Endothelial cell (in vitro differentiated cells): ENCODE measurements at places on chromosomes 5 and 9. TPM values are rescaled to one million over a fixed set of nuclear protein-coding genes. Genes with fewer than 3 reads are reported as not detected.

- peaks cover 14% of the 10 kb centered on the region for H3K4me1 ChIP-seq
- H3K27ac ChIP-seq = no peak overlapping the region
- H3K4me3 ChIP-seq = no peak overlapping the region
- DNase-seq = no peak
- H3K36me3 ChIP-seq = no peaks in the 10 kb centered on the region
Measured at GRCh38 chr5:58274191-58274590, 185.7 kb downstream of the PLK2 start.

DNA sequence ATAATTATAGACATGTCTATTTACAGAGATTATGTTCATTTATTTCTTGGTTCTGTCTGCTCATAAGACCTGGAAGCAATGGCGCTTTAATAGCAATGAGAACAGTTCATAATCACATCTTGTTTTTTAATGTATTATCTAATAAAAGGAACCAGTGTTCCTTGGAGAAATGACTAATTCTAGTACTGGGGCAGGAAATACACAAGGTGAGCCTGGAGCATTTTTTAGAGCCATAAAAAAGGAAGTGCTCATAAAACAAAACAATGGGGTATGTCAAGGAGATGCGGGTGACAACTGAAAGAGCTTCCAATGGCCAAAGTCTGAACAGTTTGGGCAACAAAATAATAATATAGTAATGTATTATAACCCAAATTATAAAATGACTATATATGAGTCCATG, 531.9 kb upstream of the CHD1 start:
- H3K4me3 ChIP-seq = no peak overlapping the region
- no peaks in the 10 kb centered on the region for H3K36me3 ChIP-seq
- DNase-seq = no peak
- H3K27me3 ChIP-seq = no peaks in the 10 kb centered on the region

GRCh38 chr9:78296201-78296892, 578 bp upstream of the PSAT1 start:
- H3K4me3 ChIP-seq = peak overlapping the region; percentile 89
- no peaks in the 10 kb centered on the region for H3K36me3 ChIP-seq
- H3K27ac ChIP-seq = peak overlapping the region; percentile 36
- H3K27me3 ChIP-seq = peaks cover 4% of the 10 kb centered on the region
- H3K4me1 ChIP-seq = peaks cover 33% of the 10 kb centered on the region

GRCh38 chr9:16385590-16385989, 484.9 kb downstream of the BNC2 start:
- H3K27me3 ChIP-seq = peaks cover 2% of the 10 kb centered on the region
- H3K27ac ChIP-seq = no peak overlapping the region
- no peaks in the 10 kb centered on the region for H3K36me3 ChIP-seq

- H3K4me3 ChIP-seq = no peak overlapping the region
- H3K36me3 ChIP-seq = no peaks in the 10 kb centered on the region
- no peak overlapping the region for H3K27ac ChIP-seq
Measured at GRCh38 chr9:16725066-16725465, 145.4 kb downstream of the BNC2 start.

DNA sequence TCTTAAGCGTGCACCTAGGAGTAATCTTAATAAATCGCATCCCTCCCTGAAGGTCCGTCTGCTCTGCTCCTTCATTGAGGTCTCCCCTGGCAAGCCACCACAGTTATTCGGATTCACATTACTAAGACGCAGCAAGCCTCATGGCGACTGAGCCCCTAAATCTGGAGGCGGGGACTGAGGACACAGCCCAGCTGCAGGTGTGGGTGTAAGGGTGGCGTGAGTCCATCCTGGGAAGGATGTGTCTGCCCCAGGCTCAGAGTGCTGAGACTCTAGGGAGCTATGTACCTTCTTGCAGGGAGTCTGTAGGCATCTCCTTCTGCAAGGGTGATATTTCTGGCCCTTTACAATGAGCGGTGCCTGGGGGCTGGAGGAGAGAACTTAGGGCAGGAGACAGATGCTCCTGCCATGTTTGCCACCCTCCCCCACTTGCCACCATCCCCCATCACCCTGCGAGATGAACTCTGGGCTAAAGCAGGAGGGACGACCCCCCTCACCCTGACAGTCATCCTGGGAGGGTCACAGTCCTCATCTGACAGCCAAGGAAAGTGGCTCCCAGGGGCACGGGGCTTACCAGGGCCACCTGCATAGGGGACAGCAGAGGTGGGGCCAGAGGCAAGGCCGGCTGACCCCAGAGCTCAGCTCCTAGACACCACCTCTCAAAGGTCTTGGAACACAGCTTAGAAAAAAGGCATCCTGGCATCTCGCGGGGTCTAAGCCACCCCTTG, 76.4 kb upstream of the FCN1 start:
- DNase-seq = no peak
- H3K36me3 ChIP-seq = peaks cover 9% of the 10 kb centered on the region
- H3K4me3 ChIP-seq = no peak overlapping the region
- no peaks in the 10 kb centered on the region for H3K4me1 ChIP-seq
- no peak overlapping the region for H3K27ac ChIP-seq

GRCh38 chr5:133147411-133147810, 95.6 kb downstream of the HSPA4 start:
- H3K4me3 ChIP-seq = no peak overlapping the region
- no peaks in the 10 kb centered on the region for H3K36me3 ChIP-seq
- DNase-seq = no peak
- no peaks in the 10 kb centered on the region for H3K4me1 ChIP-seq
- peaks cover 3% of the 10 kb centered on the region for H3K27me3 ChIP-seq

DNA sequence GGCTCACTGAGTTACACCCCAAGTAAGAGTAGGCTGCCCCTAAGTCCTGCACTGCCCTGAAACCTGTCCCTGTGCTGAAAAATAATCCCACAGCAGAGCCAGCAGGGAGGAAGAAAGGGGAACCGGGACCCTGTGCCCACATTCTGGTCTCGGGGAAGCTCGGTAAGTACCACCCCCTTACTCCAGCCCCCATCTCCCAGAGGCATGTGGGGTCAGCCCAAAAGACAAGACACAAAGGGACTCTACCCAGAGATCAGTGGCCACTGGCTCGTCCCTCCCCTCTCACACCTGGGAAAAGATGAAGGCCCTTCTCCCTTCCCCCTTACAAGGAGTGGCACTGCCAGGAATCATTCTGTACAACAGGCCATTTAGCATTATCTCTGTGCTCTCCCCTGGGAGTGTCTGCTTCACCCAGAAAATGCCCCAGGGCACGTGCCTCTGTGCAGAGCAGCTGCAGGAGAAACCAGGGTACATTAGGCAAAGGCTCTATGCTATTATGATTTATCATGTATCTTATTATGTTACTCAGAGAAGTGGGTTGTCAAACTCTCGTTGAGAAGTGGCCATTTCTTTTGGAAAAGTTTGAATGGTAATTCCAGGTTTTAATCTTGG, 71.3 kb downstream of the NDFIP1 start:
- DNase-seq = no peak
- no peaks in the 10 kb centered on the region for H3K27me3 ChIP-seq
- H3K36me3 ChIP-seq = no peaks in the 10 kb centered on the region
- peaks cover 21% of the 10 kb centered on the region for H3K4me1 ChIP-seq
- no peak overlapping the region for H3K27ac ChIP-seq

- peaks cover 14% of the 10 kb centered on the region for H3K4me1 ChIP-seq
- no peak overlapping the region for H3K4me3 ChIP-seq
- DNase-seq = no peak
- H3K27ac ChIP-seq = no peak overlapping the region
- peaks cover 11% of the 10 kb centered on the region for H3K36me3 ChIP-seq
- no peaks in the 10 kb centered on the region for H3K27me3 ChIP-seq
Measured at GRCh38 chr5:170121321-170121720, 15.6 kb downstream of the FOXI1 start.

- DNase-seq = peak; percentile 79
- H3K27me3 ChIP-seq = peaks cover 5% of the 10 kb centered on the region
- peak overlapping the region; percentile 20 for H3K27ac ChIP-seq
Measured at GRCh38 chr9:91758491-91758981, 191.5 kb downstream of the ROR2 start.

- H3K27me3 ChIP-seq = peaks cover 4% of the 10 kb centered on the region
- H3K4me1 ChIP-seq = peaks cover 15% of the 10 kb centered on the region
- H3K36me3 ChIP-seq = peaks cover 6% of the 10 kb centered on the region
Measured at GRCh38 chr9:97447001-97447400, 35.1 kb downstream of the TDRD7 start.

GRCh38 chr9:33480976-33481375, 7.3 kb upstream of the NOL6 start:
- no peaks in the 10 kb centered on the region for H3K36me3 ChIP-seq
- no peak for DNase-seq
- no peak overlapping the region for H3K27ac ChIP-seq
- H3K4me3 ChIP-seq = no peak overlapping the region

DNA sequence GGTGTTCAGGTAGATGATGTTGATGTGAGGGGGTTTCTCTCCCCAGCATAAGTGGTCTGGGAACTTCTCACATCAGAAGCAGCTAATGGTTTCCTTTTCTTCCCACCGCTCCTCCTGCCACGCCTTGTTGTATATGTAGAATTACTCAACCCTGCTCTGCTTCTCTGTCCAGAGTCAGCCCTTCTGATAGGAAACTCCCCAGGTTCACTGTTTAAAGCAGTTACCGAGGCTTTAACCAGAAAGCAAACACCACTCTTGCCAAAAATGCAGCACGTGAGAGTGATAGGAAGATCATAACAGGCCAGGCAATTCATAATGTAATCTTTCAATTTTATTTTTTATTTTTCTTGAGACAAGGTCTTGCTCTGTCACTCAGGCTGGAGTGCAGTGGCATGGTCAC, 10.5 kb upstream of the TMEM252 start:
- DNase-seq = no peak
- no peaks in the 10 kb centered on the region for H3K27me3 ChIP-seq
- no peak overlapping the region for H3K27ac ChIP-seq

DNA sequence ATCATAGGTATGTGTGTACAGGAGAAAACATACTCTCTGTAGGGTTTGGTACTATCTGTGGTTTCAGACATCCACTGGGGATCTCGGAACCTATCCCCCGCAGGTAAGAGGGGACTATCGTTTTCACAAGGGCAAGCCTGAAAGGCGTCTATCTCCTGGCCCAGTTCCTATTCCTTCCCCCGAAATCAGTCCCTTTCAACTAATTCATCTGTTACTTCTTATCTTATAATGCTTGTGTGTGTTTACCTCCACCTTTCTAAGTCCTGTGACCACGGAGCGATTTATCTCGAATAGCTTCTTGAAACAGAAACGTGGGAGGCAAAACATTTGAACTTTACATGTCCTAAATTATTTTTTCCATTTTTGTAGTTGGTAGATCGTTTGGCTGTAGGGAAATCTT, 11.4 kb downstream of the ABO start:
- no peak overlapping the region for H3K27ac ChIP-seq
- H3K4me3 ChIP-seq = no peak overlapping the region
- no peak for DNase-seq
- peaks cover 3% of the 10 kb centered on the region for H3K27me3 ChIP-seq
- H3K36me3 ChIP-seq = peaks cover 14% of the 10 kb centered on the region
- H3K4me1 ChIP-seq = peaks cover 6% of the 10 kb centered on the region

- no peak for DNase-seq
- no peaks in the 10 kb centered on the region for H3K36me3 ChIP-seq
Measured at GRCh38 chr5:149141957-149142851, 911 bp downstream of the ABLIM3 start.

- H3K4me3 ChIP-seq = no peak overlapping the region
- peaks cover 5% of the 10 kb centered on the region for H3K4me1 ChIP-seq
- no peak overlapping the region for H3K27ac ChIP-seq
Measured at GRCh38 chr9:74132986-74133385, 364.1 kb upstream of the RORB start.

- H3K27ac ChIP-seq = peak overlapping the region; percentile 45
- peaks cover 36% of the 10 kb centered on the region for H3K4me1 ChIP-seq
- peaks cover 6% of the 10 kb centered on the region for H3K27me3 ChIP-seq
- peaks cover 17% of the 10 kb centered on the region for H3K36me3 ChIP-seq
Measured at GRCh38 chr9:14209399-14210345, 104.3 kb downstream of the NFIB start.

DNA sequence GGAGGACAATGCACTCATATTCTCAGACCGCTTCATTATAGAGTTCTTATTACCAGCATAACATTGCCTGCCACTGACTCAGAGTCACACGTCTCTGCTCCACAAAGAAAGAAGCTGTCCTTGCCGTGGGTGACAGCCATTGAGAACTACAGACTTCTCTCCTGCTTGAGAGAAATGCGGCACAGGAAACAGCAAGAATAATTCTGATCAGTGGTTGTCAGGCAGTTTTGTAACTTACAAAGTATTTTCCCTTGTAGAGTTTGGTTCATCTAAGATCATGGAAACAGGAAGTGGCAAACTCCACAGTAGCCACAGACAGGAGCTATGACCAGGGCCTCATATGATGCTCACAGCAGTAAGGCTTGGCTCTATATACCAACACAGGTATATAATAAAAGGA, 47.0 kb downstream of the KCNV2 start:
- peaks cover 1% of the 10 kb centered on the region for H3K27me3 ChIP-seq
- H3K4me1 ChIP-seq = peaks cover 9% of the 10 kb centered on the region
- H3K4me3 ChIP-seq = no peak overlapping the region

DNA sequence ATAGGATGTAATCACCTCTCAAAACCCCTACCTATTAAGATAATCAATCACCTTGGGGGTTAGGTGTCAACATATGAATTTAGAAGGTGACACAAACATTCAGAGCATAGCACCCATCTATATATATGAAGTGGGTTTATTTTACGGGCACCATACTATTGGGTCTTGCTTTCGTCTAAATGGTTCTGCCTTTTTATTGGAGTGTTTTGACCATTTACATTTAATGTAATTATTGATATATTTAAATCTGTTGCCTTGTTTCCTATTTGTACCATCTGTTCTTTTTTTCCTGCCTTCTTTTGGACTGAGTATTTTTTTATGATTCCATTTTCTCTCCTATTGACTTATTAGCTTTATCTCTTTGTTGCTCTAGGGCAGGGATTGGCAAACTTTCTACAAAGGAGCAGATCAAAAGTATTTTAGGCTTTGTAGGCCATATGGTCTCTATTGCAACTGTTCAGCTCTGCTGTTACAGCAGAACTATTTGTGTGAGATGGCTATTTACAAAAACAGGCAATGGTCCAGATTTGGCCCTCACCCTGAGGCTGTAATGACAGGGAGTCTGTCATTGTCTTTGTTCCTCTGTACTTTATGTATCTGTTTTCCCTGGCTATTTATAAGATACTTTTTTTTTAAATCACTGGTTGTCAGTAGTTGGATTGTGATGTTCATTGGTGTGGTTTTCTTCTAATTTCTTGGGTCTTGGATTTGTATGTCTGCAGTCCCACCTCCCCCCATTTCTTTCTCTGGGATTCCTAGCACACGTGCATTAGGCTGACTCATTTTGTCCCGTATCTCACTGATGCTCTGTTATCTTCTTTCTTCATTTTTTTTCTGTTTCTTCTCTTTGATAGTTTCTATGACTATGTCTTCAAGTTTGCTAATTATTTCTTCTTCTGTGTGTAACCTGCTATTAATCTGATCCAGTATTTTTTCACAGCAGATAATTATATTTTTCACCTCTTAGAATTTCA, 127.1 kb downstream of the DAB2IP start:
- H3K27me3 ChIP-seq = peaks cover 19% of the 10 kb centered on the region
- H3K36me3 ChIP-seq = peaks cover 57% of the 10 kb centered on the region
- H3K4me1 ChIP-seq = peaks cover 4% of the 10 kb centered on the region
- no peak overlapping the region for H3K27ac ChIP-seq

Gene PRR16
- not detected for total RNA-seq

Gene NLN
- total RNA-seq = 45.8 TPM

Gene IL33
- 0.31 TPM for total RNA-seq

Gene PKN3
- total RNA-seq = 14.7 TPM

Gene BTNL8
- 0.59 TPM for total RNA-seq

Gene CER1
- 5.2 TPM for total RNA-seq

Gene APBA1
- total RNA-seq = 8.4 TPM

Gene FRMPD1
- total RNA-seq = 0.08 TPM

Gene ABCA2
- total RNA-seq = 2.1 TPM

Gene TLR4
- 7.9 TPM for total RNA-seq

Gene HRCT1
- 0.87 TPM for total RNA-seq

Gene C5orf46
- not detected for total RNA-seq
